ENCODE measurements at places on chromosomes 11 and 22. TPM values are rescaled to one million over a fixed set of nuclear protein-coding genes. Genes with fewer than 3 reads are reported as not detected.

The CREB3L1 gene
- total RNA-seq: 68.6 TPM

The PEX26 gene
- 24.1 TPM for total RNA-seq

The CCDC34 gene
- total RNA-seq: 5.3 TPM

The CALCB gene
- not detected for total RNA-seq

The TRPM5 gene
- total RNA-seq: not detected

The CAPN5 gene
- total RNA-seq: 17.3 TPM

The MIOX gene
- total RNA-seq: not detected

The KCNK4 gene
- total RNA-seq: under 0.01 TPM

The NXPE4 gene
- total RNA-seq: not detected

The MTA2 gene
- 82.7 TPM for total RNA-seq

The ANKRD49 gene
- total RNA-seq: 12.2 TPM

The APOBEC3F gene
- total RNA-seq: 2.0 TPM

The LRRC55 gene
- total RNA-seq: not detected

The NCF4 gene
- total RNA-seq: not detected

The DLG2 gene
- 0.44 TPM for total RNA-seq

The FGF19 gene
- not detected for total RNA-seq

The SCGB1A1 gene
- not detected for total RNA-seq

Measured in placental pericyte (primary cell).